Cortex of kidney (tissue), 1 donor: ENCODE measurements at places on chromosomes 11 and 22.

DNA sequence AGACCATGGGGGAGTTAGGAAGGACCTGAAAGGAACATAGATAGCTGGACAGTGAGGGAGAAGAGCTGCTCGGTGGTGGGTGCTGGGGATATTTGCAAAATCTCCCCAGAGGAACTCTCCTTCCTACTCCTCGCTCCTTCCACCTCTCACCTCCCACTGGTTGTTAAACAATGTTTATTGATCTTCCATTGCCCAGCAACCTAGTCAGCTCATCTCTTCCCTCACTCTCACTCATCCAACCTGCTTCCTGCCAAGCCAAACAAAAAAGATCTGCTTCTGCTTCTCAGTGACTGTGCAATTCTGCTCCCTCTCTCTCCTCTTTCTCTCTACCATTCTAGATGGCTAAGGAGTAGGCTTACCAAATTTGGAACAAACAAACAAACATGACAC, 115.0 kb downstream of the SLC1A2 start:
- no peak for DNase-seq

DNA sequence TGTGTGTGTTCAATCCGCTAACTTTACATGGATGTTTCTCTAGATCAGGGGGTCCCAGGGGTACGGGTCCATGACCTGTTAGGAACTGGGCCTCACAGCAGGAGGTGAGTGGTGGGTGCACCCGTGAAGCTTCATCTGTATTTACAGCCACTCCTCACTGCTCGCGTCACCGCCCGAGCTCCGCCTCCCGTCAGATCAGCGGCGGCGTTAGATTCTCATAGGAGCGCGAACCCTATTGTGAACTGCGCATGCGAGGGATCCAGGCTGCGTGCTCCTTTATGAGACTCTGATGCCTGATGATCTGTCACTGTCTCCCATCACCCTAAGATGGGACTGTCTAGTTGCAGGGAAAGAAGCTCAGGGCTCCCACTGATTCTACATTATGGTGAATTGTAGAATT, 31.9 kb downstream of the MRGPRD start:
- no peak for DNase-seq

DNA sequence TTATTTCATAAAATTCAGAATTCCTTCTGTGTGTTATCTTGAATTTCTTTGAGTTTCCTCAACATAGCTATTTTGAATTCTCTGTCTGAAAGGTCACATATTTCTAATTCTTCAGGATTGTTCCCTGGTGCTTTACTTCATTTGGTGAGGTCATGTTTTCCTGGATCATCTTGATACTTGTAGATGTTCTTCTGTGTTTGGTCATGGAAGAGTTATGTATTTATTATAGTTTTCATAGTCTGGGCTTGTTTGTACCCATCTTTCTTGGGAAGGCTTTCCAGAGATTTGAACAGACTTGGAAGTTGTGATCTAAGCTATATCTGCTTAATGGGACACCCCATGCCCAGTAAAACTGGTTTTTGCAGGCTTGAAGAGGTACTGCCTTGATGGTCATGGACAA, 149.6 kb downstream of the METTL15 start:
- no peak for DNase-seq

- DNase-seq, result no peak
These were observed 8.0 kb upstream of the MRPL23 start for GRCh38 chr11:1939006-1939625.

GRCh38 chr11:74023276-74023675, 14.4 kb upstream of the UCP3 start:
- no peak for DNase-seq

DNA sequence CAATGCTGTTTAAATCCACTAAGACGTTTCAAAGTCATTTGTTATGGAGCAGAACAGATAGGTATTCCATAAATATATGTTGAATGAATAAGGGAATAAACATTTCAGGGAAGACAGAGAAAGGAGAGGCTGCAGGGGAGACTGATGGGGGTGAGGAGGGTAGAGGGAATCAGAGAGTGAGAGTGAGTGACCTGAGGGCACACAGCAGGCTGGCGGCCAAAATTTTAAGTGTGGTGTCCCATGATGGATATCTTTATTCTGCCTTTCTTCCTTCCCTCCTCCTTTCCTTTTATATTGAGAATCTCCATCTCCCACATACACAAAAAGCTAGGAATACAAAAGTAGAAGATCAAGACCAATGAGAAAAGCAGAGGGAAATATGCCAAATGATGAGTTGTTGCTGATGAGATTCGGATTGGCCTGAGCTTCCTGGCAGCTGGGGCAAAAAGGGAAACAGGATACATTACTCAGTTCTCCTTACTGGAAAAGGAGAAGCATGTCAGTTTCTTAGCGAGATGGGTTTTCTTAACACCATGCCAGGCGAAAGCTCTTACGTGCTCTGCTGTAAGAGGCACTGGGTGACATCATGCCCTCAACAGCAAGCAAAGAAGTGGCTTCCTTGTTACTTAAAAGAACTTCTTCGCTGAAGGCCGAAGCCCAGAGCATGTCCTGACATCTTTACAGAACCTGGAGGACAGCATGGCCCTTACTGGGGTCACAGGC, 11.2 kb upstream of the CYTH4 start:
- no peak for DNase-seq

DNA sequence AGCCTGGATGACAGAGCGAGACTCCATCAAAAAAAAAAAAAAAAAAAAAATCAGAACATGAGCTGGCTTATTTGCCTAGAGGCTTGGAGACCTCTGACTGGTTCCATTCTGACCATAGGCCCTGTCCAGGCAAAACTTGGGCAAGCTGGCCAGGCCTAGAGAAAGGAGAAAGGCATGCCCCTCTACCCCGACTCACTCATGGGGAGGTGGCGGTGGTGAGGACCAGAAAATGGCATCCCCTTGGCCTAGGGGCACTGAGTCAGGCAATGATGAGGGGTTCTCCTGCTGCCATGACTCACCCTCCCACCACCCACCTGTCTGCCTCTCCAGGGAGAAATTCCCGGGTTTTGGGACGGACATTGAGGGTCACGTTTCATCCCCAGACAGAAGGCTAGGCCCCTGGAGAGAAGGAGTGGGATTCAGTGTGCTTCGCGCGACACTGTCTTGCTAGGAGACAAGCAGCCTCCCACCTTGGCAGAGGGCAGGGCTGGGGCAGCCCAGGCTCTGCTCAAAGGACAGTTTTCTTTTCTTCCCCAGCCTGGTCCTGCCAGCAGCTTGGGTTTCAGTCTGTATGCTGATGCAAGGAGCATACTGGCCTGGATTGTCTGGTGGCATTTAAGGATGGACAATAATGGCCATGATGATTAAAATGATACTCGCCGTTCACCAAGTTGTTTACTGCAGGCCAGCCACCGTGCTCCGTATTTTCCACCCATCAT, 17.2 kb downstream of the TOB2 start:
- DNase-seq, result no peak

DNA sequence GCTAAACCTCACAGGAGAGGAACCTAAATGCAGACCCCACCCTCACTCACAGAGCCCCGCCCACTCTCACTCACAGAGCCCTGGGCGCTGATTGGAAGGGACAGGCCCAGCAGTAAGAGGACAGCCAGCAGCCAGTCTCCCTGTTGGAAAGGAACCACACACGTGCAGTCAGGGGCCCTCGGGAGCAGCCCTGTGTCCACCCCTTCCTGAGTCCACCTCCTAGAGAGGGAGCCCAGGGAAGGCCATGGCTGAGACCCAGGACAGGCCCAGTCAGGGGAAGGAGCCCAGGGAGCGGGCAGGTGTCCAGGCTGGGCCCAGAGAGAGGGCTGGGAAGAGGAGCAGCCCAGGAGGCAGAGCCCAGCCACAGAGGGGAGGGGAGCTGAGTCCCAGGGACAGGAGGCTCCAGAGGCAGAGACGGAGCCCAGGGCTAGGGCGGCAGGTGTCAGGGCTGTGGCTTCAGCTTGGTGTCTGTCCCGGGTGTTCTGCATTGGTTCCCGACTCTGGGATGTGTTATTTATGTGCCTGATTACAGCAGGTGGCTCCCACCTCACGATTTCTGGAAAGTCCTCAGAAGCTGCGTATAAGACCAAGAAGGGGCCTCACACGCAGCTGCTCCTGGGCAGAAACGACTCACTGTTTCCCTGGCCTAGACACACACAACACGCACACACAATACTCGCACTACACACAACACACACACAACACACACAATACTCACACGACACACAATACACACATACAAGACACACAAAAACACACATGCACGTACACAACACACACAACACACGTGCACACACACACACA, 9.0 kb upstream of the APOBEC3H start:
- DNase-seq, result no peak

DNA sequence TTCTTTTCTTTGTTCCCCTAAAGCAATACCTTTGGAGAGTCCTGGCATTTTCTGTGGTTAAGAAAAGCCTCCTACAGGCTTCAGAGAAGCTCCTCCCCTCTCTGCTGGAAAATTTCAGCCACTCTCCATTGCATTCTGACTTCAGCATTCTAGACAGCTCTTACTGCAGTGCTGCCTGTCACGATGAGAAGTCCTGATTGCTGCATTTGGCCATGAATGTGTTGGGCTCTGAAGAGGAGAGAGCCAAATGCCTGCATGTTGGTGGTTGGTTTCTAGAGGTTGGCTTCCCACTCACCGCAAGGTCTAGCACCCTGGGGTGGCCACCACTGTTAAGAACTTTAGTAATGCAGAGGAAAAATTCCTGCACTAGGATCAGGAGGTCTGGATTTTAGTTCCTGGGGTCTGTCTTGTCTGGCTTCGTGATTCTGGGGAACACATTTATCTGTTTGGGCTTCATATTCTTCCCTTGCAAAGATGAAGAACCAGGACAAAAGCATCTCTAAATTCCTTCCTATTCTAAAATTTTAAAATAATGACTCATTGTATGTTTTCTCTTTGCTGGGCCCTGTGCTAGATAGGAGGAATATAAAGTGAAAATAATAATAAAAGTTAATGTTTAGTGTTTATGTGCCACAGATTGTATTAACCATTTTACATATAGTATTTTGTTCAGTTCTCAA, 38.1 kb downstream of the COA4 start:
- DNase-seq, result no peak

GRCh38 chr22:27381960-27382742, 419.4 kb downstream of the MN1 start:
- DNase-seq, result no peak

DNA sequence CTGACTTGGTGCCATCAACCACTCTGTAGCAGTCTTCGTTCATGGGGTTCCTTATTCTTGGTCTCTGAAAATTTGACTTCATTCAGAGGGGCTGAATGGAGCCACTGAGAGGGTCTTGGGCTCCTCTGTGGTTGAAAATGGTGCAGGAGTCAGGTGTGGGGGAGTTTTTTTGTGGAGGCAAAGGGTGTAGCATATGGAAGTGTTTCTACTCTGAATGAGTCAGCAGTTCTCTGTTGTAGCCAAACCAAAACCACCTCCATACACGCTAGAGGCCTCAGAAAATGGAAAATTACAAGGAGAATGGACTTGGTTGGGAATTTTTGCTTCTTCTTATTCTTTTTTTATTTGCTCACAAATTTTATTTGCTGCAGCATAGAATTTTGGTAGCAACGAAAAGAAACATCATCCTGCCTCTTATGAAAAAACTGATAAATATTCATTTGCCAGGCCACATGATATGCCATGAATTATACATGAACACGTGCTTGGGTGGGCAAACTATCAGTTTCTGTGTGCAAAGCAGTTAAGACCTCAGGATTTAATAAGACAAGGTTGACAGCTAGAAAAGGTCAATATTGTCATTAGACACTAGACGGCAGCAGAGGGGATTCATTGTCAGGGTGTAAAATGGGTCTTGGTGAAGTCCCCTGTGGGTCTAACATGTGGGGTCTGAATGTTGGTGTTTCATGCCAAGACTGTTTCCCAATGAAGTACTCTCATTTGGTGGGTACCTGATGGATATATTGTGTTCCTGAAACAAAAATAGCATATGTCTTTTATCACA, 111.7 kb downstream of the MYO18B start:
- no peak for DNase-seq

DNA sequence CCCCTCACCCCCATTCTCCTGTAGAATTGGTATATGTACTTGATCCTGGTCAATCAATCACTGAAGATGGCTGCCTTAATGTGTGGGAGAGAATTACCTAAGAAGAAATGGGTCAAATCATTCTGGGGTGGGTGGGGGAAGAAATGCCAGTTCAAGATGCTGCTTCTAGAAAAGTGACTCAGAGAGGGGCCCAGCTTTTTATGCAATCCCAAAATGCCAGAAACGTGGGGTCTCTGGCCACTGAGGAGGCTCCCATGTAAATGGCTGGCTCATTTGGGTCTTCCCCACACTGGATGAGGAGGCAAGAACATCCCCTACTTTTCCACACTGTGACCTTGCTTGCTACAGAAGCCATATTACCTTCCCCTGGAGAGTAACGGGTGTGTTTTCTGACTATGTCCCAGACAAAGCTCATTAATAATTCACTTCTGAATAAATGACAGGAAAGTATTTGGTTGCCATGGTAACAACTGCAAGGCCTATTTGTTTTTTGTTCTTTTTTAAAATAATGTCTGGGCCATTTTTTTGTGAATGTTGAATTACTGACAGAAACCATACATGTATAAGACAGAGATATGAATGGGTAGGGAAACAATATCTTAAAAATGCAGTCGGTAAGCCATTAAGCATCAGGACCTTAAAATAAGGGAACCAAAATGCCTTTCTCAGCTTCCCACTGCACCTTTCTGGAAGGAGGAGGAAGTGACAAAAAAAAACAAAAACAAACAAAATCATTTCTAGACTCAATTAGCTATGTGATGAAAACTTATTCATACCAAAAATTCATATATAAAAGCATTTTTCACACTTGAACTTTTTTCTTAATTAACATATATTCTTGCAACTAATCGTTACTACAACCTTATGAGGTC, 32.0 kb downstream of the SLC1A2 start:
- DNase-seq, result no peak

- no peak for DNase-seq
These were observed 15.5 kb upstream of the MS4A12 start for GRCh38 chr11:60477035-60477445.

DNA sequence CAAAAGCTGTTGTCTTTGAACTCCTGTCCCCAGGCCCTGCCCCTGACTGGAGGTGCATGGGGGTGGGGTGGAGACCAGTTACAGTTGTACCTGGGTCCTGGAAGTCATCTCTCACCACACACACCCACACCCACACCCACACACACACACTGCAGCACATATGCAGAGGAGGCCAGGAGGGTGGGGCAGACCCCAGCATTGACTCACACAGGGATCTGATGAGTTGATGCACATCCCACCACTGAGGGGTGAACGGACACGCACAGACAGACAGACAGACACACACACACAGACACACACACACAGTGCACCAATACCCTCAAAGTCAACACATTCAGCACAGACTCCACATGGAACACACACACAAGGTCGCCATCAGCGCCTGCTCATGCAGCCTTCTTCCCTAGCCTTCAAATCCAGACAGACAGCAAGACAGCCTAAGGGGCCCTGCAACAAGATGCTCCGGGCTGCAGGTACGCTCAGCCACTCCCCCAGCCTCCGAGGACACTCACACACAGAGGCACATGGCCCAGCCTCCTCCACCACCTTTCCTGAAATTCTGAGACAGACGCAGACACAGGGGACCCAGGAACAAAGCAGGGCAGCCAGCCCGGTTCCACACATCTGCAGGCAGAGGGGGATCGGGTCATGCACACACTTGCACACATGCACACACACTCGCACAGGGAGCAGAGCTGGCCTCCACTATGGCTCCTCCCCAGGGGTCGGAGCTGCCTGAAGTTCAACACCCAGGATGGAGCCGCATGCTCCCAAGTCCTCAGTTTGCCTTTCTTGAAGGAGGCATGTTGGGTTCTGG, 26.5 kb downstream of the SYT7 start:
- DNase-seq, result no peak

GRCh38 chr11:78930810-78931523, 356.3 kb upstream of the NARS2 start:
- DNase-seq, result no peak

- no peak for DNase-seq
These were observed 194.6 kb downstream of the INSC start for GRCh38 chr11:15309296-15309695.
